ENCODE measurements at places on chromosomes 3 and 15.

DNA sequence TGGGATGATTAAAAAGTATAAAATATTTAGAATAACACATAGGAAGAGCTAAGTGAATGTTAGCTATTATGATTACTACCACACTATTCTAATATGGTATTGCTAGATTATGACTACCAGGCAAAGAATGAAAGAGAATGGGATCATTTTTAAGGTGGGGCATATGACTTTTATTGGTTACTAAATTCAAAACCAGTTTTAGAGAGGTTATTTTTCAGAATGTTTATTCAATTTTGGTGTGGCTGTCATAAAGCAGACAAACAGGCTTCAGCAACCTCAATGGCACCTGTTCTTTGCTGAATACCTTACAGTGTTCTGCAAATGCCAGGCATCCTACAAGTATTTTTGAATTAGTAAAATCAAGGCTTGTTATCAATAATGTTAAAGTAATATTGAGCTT, 12.8 kb downstream of the SPTSSB start:
- DNase-seq: no peak

GRCh38 chr15:89335298-89336041, 846 bp upstream of the POLG start:
- no peak for DNase-seq

DNA sequence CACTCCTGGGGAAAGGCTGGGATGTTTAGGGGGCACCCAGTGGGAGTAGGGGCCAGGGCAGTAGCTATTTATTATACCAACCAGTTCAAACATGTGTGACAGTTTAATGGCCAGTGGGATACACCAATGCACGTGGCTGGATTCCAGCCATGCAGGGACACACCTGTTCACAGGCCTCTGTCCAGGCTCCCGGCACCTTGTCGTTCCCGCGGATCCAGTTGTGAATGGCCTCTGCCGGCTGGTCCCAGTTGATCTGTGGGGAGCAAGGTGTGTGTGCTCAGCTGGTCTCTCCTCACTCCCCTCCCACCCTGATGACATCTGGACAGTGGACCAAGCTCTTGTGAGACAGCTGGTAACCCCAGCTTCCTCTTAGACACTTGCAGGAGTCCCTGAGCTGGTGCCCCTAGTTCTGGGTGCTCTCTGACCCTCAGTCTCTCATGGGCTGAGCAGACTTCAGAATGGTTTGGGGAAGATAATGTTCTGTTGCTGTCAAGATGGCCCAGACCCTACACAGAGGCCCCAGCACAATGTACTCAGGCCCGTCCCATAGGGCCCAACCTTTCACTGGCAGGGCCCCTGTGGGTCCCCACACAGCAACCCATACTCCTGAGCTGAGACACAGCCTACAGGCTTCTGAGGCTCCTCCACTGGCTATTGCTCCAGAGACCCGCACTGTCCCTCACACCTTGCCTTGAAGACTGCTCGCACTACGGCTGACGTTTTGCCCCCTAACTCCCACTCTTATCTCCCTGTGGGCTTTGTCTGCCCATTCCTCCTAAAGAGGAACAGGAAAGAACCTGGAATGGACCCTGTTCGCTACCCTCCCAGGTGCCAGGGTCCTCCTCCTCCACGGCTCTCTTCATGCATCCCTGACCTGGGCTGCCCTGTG, 25.8 kb downstream of the ALDH1L1 start:
- DNase-seq: no peak

DNA sequence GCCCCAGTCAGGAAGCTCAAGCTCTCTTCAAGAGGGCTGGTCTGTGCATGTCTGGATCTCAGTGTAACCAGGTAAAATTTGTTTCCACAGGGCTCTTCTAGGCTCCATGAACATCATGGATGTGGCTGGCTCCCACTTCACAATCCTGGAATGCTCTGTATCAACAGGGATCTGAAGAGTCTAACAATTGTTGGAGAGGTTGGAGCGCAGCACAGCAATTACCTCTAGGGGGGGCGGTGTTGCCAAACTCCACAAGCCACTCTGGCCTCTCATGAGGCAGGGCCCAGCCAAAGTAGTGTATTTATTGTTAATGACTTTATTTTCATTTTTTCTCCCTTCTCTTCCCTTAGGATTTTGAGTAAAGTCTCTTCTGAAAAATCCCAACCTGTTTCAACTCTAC, 6.1 kb upstream of the EIF2B5 start:
- DNase-seq: peak; percentile 60

DNA sequence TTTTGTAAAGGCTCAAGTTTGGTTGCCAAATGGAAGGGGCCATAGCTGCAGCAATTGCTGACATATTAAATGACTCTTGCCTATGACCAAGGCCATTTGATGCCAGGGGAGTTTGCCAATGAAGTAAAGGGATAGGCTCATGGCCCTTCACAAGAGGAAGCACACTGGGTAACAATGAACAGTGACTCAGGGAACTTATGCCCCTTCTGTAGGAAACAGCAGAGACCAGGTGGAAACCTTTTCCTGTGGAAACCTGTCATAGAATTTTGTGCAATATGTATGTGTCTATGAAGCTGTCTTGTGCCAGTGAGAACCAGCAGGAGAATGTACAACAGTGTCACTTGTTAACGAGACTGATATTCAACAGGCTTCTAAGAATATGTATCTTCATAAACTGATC, 25.4 kb upstream of the AVEN start:
- DNase-seq: no peak

- no peak for DNase-seq
These were observed 180.9 kb downstream of the SUCNR1 start for GRCh38 chr3:152054315-152054714.

GRCh38 chr3:193732391-193732790, 139.4 kb downstream of the OPA1 start:
- peak; percentile 84 for DNase-seq

DNA sequence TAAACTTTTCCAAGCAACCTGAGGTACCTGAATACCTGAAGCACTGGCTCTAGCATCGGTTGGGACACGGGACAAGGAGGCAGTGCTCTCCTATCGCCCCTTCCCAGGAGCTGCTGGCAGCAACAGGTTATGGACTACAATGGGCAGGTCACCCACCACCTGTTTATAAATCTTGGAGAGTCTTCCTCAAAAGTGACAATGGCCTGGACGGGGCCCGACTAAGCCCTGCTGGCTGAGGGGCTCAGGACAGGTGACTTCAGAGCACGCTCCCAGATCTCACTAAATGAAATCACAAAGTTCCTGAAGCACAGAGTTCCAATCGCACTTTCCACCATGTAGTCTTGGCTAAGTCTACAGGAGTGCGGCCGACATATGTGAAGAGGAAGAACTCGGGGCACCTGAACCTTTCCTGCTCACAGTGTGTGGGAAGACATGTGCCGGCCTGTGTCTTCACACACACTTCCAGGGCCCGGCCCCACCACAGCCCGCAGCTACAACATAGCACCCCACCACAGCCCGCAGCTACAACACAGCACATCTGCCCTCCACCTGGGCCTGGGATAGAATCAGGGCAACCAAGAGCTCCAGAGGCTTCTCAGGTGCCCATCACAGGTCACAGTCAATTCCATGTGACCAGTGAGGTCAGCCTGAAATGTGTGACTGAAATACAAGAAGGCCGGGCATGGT, 12.9 kb downstream of the CYFIP1 start:
- no peak for DNase-seq

DNA sequence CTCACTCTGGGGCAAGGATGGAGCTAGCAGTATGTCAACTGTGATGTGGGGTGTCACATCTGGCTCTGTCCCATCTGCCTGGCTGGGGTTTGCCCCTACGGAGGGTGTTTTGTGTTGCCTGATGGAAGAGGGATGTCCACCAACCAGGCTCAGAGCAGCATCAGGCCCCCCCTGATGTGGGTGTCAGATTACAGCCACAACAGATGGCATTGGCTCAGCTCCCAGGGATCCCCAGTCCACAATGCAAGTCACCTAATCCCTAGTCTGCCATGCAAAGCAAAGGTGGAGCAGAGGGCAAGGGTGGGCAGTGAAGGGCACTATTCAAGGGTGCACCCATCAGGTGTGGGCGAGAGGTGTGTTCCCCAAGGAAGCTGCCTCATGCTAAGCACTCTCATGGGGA, 48.9 kb upstream of the AMOTL2 start:
- no peak for DNase-seq

DNA sequence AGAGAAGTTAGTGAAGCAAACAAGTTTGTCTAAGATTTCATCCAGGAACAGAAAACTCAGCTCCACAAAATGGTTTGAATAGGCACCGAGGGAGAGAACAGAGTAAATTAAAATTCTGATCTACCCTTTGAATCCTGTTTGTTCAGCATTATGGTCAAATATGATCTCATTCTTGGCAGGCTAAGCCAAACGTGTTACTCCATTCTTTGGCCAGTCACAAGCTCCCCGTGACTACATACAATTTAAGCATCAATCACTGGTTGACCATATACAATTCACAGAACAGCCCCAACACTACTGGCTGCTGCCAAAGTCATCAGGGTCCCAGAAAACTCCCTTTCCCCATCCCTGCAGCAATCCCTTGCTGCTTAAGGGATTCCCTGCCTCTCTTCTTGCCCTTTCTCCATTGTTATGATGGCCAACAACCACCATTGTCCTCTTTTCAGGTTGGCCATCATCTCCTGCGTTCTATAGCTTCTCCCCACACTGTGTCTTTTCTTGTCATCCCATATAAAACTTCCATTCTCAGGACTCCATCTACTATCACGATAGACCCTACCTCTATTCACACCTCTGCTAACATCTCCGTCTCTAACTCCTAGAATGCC, 46.3 kb downstream of the GOLIM4 start:
- peak; percentile 47 for DNase-seq

DNA sequence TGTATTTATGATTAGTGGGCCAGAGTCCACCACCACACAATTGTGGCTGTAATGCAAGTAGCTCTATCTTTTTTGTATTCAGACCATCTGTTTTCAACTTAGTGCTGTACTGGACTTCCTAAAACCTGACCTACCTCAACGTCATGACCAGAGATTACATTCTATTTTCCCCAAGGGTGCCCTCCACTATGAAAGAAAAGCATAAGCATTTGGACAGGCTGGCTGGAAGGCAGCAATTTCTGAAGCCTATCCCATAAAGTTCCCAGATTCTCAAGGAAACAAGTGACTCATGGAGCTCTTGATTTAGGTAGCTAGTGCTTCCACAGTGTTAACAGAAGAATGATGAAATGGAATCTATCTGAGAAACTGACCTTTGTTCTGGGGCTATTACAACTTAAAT, 75.8 kb downstream of the COL8A1 start:
- DNase-seq: peak; percentile 12

DNA sequence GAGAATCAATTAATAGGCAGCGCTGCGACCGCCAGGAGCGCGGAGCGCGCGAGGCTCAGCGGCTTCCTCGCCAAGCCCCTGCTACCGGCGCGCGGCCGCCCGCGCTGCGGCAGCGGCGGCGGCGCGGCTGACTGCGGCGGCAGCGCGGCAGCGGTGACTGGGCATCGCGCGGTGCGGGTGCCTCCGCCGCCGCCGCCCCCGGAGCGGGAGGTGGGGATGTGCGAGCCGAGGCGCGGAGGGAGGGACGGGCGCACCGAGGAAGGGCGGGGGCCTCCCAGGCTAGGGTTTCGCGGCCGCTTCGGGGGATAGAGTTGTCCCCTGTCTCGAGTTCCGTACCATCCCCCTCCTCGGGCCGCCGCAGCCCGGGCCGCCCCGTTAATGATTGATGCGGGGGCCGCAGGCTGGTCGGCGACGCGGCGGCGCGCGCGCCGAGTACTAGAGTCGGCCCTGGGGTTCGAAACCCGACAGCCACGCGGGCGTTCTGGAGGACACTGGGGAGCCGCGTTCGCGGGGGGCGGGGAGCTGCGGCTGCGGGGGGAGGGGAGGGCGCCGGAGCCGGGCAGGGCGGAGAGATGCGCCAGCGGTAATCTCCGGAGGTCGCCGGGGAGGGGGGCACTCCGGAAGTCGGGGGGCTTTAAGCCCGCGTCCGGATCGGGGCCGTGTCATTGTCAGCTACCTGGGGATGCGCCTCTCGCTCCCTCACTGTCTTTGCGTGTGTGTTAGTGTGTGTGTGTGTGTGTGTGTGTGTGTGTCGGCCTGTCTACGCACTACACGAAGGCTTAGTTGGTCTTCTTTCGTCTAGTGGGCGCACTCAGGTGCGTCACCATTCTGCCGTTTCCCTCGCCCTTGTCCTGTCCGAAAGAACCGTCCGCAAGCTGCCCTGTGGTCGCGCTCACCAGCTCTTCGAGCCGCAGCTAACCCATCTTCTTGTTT, at the start of gene PAQR9:
TSS of gene PAQR9 (minus strand) at position 159 of the 933 bp plus-strand sequence. CDS start 338 bp downstream, outside the sequence.
- DNase-seq: no peak

DNA sequence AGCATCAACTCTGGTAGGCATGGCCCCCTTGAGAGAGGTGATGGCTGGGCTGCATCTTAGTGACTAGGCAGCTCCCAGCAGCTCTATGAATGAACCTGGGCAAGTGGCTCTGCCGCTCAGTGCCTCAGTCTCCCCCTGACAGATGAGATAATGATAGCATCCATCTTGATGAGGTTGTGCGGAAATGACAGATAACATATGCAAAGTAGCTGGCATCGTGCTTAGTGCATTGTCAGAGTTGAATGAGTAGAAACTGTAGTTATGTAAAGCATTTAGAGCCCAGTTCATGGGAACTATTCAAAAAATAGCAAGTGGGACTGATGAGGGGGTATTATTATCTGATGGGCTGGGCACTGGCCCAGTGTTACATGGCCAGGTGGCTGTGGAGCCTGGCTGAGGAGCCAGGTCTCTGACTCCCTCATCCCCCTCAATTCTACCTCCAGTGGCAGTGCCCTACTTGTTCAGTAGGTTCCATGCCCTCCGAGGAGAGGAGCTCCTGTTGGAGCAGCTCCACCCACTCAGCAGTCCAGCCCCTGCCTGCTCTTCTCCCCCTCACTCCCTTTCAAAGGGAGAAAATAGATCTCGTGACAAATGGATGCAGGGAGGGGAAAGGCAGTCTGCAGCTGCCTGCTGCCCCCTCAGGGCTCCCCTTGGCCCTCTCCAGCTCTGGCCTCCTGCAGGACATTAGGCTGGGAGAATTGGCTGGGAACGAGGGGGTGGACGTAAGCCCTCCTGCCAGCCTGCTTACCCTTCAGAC, 6.6 kb downstream of the PRKCD start:
- no peak for DNase-seq

- no peak for DNase-seq
These were observed 97.8 kb upstream of the TBL1XR1 start for GRCh38 chr3:177295116-177295515.

DNA sequence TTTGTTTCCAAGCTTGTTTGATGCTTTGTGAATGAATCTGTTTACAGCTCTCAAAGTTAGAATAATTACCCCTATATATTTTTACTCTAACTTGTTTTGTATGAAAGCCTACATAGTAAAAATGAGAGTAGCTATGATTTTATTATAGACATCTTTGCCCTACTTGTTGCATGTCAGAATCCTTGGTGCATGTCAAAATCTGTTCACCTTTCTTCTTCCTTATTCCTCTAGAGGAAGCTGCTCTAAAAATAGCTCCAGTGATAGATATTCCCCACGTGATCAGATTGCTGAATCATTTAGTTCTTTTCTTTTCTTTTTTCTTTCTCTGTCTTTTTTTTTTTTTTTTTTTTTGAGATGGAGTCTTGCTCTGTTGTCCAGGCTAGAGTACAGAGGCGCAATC, 39.8 kb downstream of the LRRC49 start:
- DNase-seq: no peak

GRCh38 chr3:182135056-182135455, 423.3 kb downstream of the SOX2 start:
- no peak for DNase-seq
